Activated CD4-positive, CD25-positive, alpha-beta regulatory T cell (primary cell): ENCODE measurements at places on chromosomes 4 and X.
A peak's percentile ranks its signal among the peaks of the same experiment; 100 is the strongest.

DNA sequence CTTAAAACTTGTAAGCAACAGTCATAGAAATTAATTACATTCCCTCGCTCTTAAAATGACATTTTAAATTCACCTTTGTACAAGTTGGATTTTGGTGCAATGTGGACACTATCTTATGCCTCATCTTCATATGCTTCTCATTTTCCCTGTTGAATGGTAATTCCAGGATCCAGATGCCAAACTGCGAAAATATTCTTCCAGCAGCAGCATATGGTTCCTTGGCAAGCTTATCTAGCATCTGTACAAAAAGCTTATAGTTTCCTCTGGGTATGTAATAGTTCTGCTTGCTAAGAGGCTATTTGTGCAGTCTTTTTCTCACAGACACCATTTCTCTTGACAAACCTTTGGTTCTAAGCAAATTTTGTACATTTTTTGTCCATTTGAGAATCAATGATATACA is 2079.7 kb upstream of the AGA start:
- DNase-seq, result no peak

DNA sequence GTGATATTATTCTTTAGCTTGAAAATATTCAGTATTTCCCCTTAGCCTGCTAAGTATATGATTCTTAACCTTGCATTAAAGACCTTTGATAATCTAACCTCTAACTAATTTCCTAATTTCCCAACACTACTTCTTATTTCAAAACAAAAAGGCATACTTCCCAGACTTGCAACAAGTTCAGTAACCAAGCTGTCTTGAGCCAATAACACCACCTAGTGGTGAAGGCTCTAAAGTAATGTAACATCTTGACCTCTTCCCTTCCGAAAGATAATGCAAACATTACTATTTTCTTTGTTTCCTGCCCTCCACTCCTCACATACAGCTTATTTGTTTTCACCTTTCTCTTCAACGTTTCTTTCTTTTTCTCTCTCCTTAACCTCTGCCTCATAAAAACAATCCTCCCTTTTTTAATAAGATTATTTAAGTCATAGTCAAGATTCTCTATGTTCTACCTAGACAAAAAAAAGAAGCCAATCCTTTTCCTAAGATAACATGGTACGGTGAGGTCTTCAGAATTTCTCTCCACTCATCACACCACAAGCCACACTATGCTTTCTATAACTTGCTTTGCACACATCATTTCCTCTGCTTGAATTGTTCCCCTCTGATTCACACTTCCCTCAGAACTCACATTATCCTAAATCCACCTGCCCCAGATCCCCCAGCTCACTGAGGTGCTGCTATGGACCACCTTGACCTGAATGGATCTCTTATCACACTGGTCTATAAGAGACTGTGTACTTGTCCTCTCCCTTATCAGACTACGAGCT is 3.5 kb downstream of the FAT1 start:
- no peak for DNase-seq

DNA sequence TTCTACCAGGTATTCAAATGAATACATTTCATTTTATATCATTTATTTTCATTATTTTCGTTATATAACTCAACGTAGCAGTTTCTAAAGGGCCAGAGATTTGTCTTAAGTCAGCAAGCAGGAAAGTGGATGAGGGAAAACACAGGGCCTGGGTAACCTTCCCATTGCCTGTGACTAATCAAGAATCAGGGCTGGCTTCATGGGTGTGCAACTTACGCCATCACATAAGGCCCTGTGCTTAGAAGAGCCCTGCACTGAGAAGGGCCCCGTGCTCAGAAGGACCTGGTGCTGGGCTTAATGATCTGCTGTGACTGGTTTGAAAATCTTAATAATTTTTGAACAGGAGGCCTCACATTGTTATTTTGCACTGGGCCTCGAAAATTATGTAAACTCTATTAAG is 65.4 kb upstream of the FAM9C start:
- DNase-seq, result no peak

DNA sequence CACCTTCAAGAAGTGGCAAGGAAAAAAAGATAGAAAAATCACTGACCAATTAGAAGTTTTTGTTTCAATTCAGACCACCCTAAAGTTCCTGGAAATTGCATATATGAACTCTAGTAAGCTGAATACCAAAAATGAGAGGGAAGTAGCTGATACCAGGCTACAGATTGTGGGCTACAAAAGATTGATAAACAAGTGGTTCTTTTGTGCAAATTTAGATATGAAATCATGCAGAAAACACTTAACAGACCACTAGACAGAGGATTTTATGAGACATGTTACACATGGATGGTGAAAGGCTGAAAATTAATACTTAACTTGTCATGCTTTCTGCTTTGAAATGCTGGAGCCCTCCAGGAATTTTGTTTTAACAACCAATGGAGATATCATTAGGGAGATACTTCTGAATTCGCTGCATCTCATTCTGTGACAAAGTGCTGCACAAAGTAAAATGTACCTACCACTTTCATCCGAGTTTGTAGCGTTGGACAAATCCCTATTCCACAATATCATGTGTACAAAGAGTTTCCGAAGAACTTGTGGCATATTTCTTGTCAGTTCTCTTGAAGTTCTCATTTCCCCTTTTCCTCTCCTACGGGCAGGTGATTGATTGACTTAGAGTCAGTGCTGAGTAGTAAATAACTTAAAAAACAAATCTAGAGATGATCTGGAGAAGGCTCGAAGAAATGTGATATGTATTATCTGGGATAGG is 235.0 kb downstream of the PALLD start:
- DNase-seq, result no peak

DNA sequence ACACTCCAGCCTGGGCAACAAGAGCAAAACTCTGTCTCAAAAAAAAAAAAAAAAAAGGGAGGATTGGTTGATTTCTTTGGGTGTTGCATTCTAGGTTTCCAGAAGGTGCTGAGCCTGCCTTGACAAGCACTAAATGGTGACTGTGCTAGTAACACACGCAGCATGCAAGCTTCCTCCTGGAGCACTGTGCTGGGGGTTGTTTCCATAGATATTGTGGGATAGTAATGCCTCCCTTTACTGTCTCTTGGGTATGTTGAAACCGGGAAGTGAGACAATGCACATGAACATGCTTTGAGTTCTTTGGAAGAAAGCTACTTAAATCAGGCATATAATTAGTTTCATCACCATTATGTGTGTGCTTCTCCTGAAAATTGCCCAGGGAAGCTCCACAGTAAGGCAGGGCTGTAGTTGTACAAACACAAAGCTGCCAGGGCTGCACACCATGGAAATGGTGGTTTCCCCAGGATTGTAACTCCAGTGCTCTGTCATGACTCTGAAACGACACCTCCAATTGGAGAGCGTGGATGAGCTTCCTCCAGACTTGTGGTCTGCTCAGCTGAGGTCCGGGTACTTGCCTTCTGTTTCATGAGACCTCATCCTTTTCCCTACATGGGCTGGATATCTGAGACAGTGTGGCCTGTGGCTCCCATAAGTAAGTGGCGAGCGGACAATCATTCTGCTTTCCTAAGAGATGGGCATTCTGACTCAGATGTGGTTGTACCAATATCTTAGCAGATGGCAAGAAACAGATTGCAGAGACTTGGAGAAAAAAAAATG is 31.5 kb upstream of the STOX2 start:
- DNase-seq, result no peak

- DNase-seq, result no peak
Observed at GRCh38 chr4:964346-965025, 8.9 kb downstream of the DGKQ start.

- DNase-seq, result no peak
Observed at GRCh38 chrX:72110051-72110875, 21.5 kb downstream of the RTL5 start.

DNA sequence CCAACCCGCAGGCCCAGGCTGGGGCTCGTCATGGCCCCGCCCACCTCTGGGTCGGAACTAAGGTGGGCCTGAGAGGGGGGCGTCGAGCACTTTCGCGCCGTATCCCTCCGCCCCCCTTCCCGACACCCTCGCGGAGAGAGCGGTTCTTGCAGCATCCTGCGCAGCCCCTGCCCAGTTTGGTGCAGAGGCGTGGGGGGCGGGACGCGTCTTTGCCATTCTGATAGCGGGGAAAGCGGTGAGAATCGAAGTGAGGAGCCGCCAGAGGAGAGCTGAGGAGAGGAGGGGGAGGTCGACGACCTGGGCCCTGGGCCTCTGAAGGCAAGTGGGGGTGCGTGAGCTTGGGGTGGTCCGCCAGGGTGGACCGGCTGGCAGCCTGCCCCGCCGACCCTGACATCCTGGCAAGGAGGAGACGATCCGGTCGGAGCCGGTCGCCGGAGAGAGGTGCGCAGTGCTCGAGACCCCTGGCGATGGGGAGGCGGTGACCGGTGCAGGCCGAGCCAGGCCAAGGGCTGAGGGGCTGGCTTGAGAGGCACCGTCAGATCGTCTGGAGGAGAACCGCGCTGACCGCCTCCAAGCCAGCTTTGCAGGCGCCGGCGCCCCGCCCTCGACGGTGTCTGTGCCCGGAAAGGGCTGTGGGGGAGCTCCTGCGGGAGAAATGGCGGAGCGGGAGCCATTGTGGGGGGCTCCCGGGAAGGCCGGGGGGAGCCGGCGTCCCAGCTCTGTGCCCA is 25.5 kb downstream of the GPRASP3 start:
- DNase-seq, result peak; percentile 0

- no peak for DNase-seq
Observed at GRCh38 chrX:39564751-39565150, 533.0 kb downstream of the BCOR start.

GRCh38 chr4:11912886-11913285 is 484.2 kb upstream of the HS3ST1 start:
- DNase-seq, result no peak

DNA sequence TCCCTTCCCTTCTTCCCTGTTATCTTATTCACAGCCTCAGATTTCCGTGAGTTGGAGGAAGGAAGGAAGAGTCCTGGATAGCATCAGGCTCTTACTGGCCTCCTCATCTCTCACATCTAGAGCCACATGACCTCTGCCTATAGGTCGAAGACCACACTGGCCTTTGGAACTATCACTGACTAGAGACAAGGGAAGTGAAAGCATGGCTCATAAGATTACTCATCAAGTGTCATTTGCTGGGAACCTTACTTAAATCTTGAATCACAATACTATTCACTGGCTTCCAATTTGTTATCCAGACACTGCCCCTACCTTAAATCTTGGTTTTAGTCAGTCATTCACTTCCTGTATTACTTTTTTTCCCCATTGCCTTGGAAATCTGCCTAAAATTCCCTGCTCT is 61.6 kb upstream of the MTMR8 start:
- DNase-seq, result no peak

GRCh38 chrX:131988236-131988635 is 34.9 kb upstream of the STK26 start:
- DNase-seq, result no peak

GRCh38 chrX:87900320-87900908 is 382.8 kb downstream of the KLHL4 start:
- DNase-seq, result no peak

GRCh38 chrX:41516456-41516855 is 69.3 kb downstream of the NYX start:
- no peak for DNase-seq

GRCh38 chr4:59728496-59728895 is 1471.6 kb upstream of the ADGRL3 start:
- DNase-seq, result no peak

DNA sequence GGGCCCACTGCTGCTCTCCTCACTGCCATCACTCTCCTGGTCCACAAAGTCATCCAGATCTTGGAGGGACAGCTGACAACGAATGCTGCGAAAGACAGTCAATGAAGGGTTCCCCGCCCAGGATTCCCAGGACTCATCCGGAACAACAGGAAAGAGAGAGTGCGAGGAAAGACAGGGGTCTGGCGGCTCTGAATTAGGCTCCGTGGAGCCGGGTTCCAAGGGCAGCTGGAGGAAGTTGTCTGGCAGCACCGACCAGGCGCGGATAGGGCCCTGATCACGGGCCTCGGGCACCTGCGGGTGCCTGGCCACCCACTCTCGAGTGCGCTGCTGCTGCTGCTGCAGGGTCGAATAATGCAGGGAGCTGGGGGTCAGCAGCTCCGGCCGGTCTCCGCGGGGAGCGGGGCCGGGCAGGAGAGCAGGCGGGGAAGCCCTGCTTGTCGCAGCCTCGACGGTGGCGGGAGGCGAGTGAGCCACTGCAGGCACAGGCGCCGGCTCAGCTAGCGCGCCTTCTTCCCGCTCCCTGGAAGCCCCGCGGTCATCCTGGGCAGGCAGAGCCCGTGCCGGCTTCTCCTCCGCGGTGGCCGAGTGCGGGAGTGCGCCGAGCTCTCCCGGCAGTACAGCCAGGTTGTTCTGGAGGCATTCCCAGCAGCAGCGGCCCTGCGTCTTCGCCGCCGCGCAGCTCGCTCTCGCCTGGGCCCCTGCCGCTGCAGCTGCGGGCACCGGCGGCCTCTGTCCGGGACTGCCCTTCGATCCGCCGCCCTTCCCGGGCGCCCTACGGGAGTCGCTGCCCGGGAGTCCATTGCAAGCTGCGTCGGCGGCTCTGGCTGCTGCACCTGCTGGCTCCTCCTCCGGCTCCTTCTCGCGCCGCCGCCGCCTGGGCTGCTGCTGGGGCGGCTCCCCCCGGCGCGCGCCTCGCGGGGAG is 1.1 kb downstream of the SOWAHB start:
- DNase-seq, result no peak

- DNase-seq, result no peak
Observed at GRCh38 chr4:57102050-57102624, 8.0 kb downstream of the IGFBP7 start.

GRCh38 chr4:74258963-74259362 is 49.3 kb upstream of the EPGN start:
- no peak for DNase-seq

DNA sequence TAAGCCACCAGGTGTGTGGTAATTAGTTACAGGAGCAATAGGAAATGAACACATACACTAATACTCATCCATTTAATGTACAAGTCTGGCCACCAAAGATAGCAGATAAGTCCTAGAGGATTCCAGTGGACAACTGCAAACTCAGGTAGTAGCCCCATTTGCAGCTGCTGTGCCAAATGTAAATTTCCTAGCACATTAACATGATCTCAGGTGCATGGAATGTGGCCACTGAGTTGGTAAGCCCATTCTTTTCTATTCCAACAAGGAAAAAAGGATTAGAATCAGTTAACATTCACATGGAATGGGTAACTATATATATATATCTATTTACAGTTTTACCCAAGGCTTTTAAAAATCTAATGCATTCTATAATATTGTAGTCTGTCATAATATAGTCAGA is 23.3 kb upstream of the FRAS1 start:
- no peak for DNase-seq

DNA sequence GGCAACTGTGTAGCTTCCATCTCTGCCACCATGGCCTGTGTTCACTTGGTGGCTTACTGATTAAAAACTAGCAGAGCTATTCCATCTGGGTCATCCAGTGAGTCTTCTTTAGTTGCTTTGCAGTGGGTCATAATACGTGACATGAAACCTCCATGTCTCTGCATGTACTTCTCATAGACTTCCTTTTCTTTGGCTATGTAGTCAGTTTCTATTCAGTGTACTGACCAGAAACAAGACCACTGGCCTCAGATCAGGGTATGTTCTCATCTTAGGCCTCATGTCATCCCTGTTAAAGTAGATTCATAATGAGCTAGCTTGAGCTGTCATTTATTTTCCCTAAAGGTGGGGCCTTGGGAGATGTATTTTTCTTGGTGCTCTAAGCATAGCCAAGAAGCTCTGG is 195.2 kb downstream of the CCNG2 start:
- no peak for DNase-seq

GRCh38 chrX:119147486-119147885 is 19.9 kb upstream of the KIAA1210 start:
- DNase-seq, result no peak

GRCh38 chr4:37802068-37802666 is 24.3 kb upstream of the PGM2 start:
- no peak for DNase-seq

- DNase-seq, result no peak
Observed at GRCh38 chr4:18844726-18845125, 823.2 kb upstream of the LCORL start.

- no peak for DNase-seq
Observed at GRCh38 chr4:161486461-161486860, 677.3 kb downstream of the FSTL5 start.
